ENCODE measurements at places on chromosomes 4 and X.

GRCh38 chr4:185086053-185086452 is 57.0 kb upstream of the SLC25A4 start:
- DNase-seq, result no peak

GRCh38 chr4:159725571-159725970 is 622.7 kb downstream of the RAPGEF2 start:
- DNase-seq, result no peak

DNA sequence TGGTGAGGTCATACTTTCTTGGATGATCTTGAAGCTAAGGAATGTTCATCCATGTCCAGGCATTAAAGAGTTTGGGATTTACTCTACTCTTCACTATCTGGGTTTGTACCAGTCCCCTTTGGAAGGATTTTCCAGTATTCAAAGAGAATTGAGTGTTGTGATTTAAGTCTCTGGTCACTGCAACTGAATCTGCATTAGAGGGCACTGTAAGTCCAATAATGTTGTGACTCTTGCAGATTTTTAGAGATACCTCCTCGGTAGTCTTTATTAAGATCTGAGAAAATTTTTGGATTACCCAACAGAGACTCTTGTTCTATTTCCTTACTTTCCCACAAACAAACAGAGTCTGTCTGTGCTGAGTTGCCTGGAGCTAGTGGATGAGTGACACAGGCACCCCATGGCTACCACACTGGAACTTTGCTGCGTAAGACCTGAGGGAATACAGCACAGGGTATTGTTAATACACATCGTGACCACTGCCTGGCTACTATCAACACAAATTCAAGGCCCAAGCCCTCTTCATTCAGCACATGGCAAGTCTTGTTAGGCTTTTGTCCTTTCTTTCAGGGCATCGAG is 357.1 kb upstream of the KLHL4 start:
- DNase-seq, result no peak

DNA sequence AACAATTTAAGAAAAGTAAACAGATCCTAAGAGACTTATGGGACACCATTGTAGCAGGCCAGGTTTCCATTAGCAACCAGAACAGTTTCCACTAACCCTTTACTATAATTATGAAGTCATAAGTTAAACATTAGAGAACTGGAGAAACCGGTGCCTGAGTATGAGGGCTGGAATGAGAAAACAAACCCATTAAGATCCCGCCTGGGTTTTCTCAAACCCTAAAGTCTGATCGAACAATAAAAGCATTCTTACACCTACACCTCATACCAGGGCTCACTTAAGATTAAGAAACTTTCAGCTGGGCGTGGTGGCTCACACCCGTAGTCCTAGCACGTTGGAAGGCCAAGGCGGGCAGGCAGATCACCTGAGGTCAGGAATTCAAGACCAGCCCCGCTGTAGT is 13.7 kb upstream of the DHX15 start:
- DNase-seq, result no peak

DNA sequence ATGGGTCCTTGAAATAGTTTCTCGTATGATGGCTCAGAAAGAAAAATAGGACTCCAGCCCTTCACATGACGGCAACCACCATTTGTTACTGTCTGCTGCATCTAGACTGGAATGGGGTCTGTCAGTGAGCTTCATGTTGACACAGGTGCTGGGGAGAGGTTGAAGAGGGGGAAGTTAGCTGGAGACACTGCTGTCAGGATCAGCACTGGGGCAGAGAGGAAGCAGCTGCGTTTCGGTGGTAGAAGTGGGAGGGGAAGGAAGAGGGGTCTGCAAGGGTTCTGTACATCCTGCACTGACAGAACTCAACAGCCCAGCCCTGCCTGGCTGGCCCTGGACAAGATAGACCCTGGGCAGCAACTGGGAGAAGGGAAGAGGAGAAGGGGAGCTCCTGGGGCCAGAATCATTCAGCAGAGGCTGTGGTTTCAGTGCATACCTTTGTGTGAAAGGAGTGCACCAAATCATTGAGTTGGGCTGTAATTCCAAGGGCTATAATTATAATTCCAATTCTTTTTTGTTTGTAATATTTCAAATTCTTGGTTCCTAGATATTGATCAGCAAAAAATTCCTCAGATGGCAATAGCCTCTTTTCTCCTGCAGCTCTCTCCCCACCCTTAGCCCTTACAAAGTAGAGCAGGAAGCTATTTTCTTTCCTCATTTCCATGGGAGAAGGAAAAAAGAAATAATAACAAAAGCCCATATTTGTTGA is 119.4 kb upstream of the C1GALT1C1 start:
- peak; percentile 41 for DNase-seq

GRCh38 chr4:184668096-184668495 is 18.6 kb downstream of the PRIMPOL start:
- no peak for DNase-seq

DNA sequence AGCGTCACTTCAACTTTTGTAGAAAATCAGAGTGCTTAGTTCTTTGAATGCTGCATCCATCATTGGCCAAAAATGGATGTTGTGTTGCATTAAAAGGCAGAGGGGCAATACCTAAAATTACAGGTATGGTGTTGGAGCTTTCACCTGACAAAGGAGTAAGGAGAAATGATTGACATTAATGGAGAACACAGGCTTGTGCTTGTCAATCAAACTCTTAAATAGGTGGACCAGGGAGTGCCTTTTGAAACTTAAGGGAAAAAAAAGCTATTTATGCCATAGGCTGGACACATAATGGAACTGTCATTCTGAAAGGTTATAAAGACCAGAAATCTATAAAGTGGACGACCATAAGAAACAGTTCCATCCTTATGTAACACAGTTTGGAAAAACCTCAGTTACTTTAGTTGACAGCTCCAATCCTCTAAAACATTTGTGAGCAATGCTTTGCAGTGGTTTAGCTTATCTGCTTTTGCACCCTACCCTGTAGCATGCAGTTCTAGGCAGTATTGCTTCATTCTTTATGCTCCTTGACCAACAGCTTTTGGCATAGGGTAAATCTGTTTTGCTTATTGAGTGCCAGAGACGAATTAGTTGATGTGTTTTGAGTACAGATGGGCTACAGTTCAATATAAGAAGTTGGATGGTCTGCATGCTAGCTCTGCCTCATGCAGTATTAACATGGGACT is 2.4 kb downstream of the HADH start:
- no peak for DNase-seq

DNA sequence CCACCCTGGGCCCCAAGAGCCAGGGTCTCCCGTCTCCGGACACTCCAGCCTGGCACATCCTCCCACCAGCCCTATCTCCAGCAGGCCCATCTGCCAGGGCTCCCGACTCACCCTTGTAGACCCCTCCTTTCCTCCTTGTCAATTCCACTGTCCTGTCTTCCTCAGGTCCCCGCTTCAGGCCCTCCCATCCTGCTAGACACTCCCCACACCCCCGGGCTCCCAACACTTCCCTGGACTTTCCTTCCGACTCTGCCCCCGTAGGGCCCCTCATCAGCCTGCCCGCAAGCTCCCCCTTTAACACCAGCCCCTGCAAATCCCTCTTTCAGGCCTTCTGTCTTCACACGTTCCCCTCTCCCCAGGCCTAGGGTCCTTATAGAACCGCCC is 1.1 kb downstream of the PRAF2 start:
- DNase-seq, result no peak

- no peak for DNase-seq
Observed at GRCh38 chrX:12975670-12975965, 708 bp downstream of the TMSB4X start.

GRCh38 chr4:10579648-10580047 is 104.9 kb downstream of the CLNK start:
- no peak for DNase-seq

DNA sequence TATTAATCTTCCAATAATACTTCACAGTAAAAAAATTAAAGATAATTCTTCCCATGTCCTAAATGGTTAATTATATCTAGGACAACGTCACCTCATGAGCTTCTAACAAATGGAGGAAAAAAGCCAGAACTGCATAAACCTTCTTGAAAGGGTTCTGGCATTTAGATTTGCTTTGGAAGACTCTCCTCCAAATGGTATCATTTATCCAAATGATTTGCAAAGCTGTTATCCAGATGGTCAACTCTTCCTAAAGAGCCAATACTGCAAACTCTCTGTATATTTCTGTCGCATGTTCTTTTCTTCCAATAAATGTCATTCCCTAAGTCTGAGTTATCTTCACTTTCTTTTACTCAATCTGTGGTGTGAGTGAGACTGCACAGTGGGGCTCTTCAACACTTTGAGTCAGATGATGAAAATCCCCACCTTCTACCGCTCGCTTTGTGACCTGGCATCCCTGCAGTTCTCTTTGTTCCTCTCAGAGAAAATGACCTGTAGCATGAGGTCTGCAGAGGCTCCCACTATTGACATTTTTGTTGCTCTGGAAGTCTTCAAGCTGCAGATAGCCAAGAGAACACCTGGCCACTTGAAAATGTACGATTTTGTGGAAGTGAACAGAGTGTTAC is 52.9 kb downstream of the TMEM150C start:
- no peak for DNase-seq

- peak; percentile 77 for DNase-seq
Observed at GRCh38 chrX:46791927-46792809, 33.2 kb upstream of the SLC9A7 start.

- no peak for DNase-seq
Observed at GRCh38 chr4:86531440-86531839, 62.7 kb upstream of the PTPN13 start.

DNA sequence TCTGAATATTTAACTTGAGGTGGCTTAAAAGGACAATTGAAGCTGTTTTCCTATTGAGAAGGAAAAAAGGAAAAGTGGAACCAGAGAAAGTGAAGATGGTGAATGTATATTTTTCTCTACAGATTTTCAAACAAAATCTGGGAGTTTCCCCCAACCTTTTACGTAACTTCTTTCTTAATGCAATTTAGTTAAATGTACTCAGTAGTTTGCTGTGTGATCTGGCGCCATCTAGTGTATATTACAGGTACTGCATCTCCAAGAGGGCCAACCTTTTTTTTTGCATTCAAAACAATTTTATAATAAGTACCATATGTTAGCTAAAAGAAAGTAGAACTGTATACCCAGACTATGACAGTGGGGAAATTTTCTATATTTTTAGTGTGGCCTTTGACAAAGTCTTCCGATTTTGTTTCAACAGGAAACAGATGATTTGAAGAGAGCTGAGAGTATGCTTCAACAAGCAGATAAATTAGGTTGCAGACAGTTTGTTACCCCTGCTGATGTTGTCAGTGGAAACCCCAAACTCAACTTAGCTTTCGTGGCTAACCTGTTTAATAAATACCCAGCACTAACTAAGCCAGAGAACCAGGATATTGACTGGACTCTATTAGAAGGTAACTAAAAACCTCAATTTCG is 82.0 kb downstream of the PLS3 start:
- DNase-seq, result peak; percentile 39

GRCh38 chrX:12352922-12353321 is 214.6 kb downstream of the FRMPD4 start:
- no peak for DNase-seq

- no peak for DNase-seq
Observed at GRCh38 chr4:10582059-10582686, 102.4 kb downstream of the CLNK start.

DNA sequence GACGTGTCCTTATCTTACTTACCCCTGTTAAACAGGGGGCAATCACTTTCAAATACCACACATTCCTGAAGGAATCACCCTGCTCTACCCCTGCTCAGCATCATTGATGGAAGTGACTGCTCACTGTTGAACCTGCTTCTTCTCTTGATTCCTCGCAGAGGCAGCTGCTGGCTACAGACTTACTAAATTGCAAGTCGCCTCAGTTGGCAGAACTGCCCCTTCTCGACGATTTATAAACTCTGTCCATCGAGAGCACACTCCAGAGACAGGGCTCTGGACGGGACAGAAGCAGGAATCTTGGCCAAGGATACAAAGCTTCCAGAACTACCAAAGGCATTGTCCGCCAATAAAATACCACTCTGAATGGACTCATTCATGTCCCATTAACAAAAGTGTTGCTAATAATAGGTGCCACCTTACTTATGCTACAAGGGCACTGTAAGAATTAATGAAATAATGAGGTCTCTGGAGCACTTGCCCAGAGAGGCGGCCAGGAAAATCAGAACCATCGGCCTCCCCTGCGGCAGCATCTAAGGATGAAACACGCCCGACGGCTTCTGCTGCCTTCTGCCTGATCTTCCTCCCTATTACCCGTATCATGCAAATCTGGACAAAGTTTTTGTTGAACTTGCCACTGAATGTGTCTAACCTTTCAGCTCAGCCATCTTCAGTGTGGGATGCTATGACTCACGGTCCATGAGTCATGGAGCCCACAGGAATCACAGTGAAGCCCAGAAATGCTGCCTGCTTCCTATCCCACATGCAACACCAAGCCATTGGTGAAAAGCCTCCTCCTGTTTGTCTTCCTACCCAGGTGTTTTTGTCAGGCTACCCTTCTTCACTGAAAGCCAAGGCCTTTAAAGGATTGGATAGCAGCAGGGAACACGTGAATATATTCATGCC is 164.9 kb downstream of the MAML3 start:
- DNase-seq, result peak; percentile 65

All from BJ (cell line).